Osteocyte (in vitro differentiated cells): ENCODE measurements at places on chromosomes 12 and 14. TPM values are rescaled to one million over a fixed set of nuclear protein-coding genes. Genes with fewer than 3 reads are reported as not detected.

Gene GLIPR1L1
- total RNA-seq: not detected in 2 replicates

Gene SYNDIG1L
- 0.26 TPM in 1 of 2 replicates, not detected in the other for total RNA-seq

Gene KRT74
- total RNA-seq: not detected in 2 replicates

Gene SRRM4
- total RNA-seq: not detected in 2 replicates

Gene ACACB
- 4.4 and 5.4 TPM in 2 replicates for total RNA-seq

DNA sequence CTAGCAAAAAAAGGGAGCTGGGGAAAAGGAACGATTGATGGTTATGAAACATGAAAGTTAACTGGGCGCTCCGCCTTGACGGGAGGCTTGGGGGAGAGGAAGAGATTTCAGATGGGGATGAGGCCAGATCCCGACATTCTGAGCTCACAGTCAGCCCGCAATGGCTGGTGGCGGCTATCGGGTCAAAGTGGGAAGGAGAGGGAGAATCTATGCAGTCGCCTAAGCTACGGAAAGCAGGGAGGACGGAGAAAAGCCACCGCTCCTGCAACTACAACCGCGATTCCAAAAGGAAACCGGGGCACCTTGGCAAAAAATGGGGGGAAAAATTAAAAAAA, 502 bp downstream of the MPHOSPH9 start:
- H3K36me3 ChIP-seq: peaks cover 2% of the 10 kb centered on the region
- H3K27ac ChIP-seq: peak overlapping the region; percentile 89
- H3K27me3 ChIP-seq: no peaks in the 10 kb centered on the region
- H3K4me1 ChIP-seq: peaks cover 32% of the 10 kb centered on the region
- peak overlapping the region; percentile 95 for H3K4me3 ChIP-seq
- DNase-seq: no peak

DNA sequence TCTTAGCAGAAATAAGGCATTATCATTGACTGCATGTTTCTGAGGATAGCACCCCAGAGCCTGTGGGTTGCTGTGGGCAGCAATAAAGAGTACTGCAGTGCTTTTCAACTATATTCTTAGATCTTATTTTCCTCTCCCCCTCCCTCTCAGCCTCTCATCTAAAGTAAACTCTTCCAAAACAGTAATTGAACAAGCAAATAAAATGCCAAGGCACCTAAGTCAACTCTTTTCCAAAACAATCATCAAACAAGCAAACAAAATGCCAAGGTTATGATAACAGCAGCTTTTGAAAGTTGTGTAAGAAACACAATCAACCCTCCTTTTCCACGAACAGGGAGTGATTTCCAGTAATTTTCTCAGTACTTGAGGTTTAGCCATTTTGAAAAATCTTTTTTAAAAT, 1542.6 kb downstream of the AACS start:
- H3K4me3 ChIP-seq: no peak overlapping the region
- DNase-seq: no peak
- no peaks in the 10 kb centered on the region for H3K27me3 ChIP-seq
- no peaks in the 10 kb centered on the region for H3K4me1 ChIP-seq
- H3K36me3 ChIP-seq: no peaks in the 10 kb centered on the region
- no peak overlapping the region for H3K27ac ChIP-seq

GRCh38 chr12:52255926-52256583, 18.4 kb upstream of the KRT86 start:
- H3K4me1 ChIP-seq: peaks cover 19% of the 10 kb centered on the region
- no peak for DNase-seq
- H3K4me3 ChIP-seq: no peak overlapping the region
- H3K36me3 ChIP-seq: no peaks in the 10 kb centered on the region
- no peaks in the 10 kb centered on the region for H3K27me3 ChIP-seq

DNA sequence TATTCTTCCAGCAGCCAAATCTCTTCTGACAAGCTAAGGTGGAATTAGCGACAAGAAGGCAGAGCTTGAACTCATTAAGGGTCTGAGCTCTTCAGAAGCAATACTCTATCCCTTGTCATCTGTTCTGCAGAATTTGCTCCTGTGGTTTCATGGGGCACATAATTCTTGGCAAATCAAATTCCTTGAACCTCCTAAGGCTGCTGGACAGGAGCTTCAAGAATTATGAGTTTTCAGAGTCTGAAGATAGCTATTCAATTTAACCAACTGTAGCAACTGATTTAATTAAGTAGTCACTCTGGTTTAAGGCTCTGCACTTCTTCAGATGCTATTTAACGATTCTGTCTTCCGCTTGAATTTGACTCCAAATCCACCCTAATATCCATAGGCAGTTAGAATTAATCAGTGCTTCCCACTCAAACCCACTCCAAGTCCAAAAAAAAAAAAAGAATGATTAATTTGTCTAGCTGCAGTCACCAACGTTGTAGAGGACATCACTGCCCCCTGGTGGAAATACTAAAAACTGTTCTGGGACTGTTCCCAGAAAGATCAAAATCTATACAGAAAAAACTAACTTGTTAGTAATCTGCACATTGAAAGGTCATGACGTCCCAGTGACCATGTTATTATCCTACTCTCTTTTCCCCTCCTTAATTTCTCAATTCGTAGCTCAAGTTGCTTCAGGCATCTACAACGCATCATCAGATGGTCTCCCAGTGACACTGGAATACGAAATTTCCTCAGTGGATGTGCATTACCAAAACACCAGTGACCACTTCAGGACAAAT, 169.9 kb downstream of the KIF21A start:
- no peak overlapping the region for H3K4me3 ChIP-seq
- peaks cover 9% of the 10 kb centered on the region for H3K27me3 ChIP-seq
- H3K27ac ChIP-seq: no peak overlapping the region
- H3K4me1 ChIP-seq: no peaks in the 10 kb centered on the region

DNA sequence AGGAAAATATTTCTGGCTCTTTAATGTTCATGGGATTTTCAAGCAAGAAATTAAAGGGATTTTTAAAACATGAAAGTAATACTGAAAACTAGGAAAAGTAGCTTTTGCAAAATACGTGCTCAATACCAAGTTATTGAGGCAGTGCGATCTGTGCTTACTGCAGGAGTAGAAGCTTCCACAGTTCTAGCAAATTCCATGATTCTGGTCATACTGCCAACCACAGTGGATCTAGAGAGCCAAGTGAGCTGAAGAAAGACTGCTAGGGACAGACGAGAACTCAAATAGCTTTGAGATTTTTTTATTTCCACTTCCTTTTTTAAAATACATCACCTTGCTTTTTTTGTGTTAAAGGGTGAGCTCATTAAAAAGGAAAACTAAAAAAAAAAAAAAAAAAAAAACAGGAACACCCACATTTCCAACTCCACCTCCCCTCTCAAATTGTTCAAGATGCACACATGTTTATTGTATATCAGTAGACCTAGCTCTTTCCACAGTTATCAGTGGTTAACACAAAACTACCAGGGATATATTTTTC, 26.2 kb downstream of the EGLN3 start:
- H3K36me3 ChIP-seq: no peaks in the 10 kb centered on the region
- no peak for DNase-seq
- H3K4me3 ChIP-seq: no peak overlapping the region
- H3K4me1 ChIP-seq: no peaks in the 10 kb centered on the region
- no peak overlapping the region for H3K27ac ChIP-seq
- H3K27me3 ChIP-seq: no peaks in the 10 kb centered on the region

DNA sequence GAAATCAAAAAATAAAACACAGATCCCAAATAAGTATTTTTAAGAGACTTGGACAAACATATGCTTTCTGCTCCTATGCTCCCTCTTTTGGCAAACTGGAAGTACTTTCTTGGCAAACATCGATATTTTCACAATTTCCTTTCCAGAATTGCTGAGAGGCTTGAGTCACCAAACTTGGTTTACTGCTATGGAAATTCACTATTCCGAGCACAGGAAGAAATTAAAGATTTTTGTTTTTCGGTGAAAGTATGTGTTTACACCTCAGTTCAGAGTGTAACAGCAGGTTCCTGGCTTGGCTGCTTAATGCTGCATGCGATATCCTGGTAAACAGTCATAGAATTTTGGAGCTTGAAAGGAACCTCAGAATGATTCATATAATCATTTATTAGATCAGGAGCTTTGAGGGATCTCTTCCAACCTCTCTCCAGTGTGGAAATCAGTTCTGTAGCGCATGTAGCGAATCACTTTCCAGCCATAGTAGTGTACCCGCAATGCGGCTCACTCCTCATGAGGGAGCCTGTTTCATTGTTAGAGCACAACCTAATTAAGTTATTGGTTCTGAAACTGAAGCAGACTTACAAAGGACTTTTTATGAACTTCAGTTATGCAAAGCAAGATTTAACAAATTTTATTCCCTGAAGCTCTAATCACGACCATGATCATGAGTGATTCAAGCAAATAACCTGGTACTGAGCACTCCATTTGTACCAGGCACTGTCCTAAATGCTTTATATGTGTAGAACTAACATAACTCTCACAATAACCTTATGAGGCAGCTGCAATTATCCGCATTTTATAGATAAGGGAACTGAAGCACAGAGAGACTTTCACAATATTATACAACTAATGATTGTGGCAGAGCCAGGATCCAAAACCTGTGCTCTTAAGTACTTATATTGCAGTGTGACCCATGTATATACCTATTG, 56.4 kb upstream of the ATP2A2 start:
- H3K27ac ChIP-seq: peak overlapping the region; percentile 33
- peaks cover 11% of the 10 kb centered on the region for H3K4me1 ChIP-seq
- H3K27me3 ChIP-seq: no peaks in the 10 kb centered on the region
- DNase-seq: no peak
- no peak overlapping the region for H3K4me3 ChIP-seq
- peaks cover 15% of the 10 kb centered on the region for H3K36me3 ChIP-seq

GRCh38 chr12:62977883-62978282, 42.9 kb upstream of the PPM1H start:
- DNase-seq: no peak
- no peaks in the 10 kb centered on the region for H3K36me3 ChIP-seq
- no peak overlapping the region for H3K27ac ChIP-seq
- no peaks in the 10 kb centered on the region for H3K27me3 ChIP-seq
- H3K4me1 ChIP-seq: no peaks in the 10 kb centered on the region
